Stimulated activated CD8-positive, alpha-beta memory T cell treated with anti-CD3 and anti-CD28 coated beads, Interleukin-12 subunit alpha, Interleukin-12 subunit beta, amount 100 ng/mL, for 4 hours (primary cell): ENCODE measurements at places on chromosomes 12 and 14.
A peak's percentile ranks its signal among the peaks of the same experiment; 100 is the strongest.

DNA sequence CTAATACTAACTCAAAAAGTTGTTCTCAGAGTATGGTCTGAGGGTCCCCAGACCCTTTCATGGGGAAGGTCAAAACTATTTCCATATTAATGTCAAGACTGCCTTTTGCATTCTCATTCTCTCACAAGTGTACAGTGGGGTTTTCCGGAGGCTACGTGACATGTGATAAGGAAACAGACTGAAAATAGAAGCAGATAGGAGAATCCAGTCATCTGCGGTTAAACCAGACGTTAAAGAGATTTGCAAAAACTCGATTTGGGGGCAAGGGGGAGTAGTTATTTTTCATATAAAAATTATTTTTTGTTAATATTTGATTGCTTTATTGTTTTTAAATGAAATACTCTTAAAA is 1.0 kb upstream of the NAP1L1 start:
- DNase-seq = no peak

DNA sequence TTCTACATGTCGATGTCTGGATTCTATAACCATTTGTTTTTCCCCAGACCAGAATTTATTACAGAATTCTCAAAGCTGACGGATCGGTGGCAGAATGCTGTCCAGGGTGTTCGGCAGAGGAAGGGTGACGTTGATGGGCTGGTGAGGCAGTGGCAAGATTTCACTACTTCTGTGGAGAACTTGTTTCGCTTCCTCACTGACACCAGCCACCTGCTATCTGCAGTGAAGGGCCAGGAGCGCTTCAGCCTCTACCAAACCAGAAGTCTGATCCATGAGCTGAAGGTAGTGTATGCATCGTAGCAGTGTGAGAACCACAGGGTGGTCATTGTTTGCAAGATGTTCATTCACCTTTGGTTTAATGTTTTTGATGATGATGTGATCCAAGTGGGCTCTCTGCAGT is 124.0 kb downstream of the ESR2 start:
- no peak for DNase-seq

GRCh38 chr12:70332236-70332635 is 33.9 kb upstream of the KCNMB4 start:
- DNase-seq = no peak

GRCh38 chr12:71810921-71811320 is 28.6 kb upstream of the TBC1D15 start:
- no peak for DNase-seq

DNA sequence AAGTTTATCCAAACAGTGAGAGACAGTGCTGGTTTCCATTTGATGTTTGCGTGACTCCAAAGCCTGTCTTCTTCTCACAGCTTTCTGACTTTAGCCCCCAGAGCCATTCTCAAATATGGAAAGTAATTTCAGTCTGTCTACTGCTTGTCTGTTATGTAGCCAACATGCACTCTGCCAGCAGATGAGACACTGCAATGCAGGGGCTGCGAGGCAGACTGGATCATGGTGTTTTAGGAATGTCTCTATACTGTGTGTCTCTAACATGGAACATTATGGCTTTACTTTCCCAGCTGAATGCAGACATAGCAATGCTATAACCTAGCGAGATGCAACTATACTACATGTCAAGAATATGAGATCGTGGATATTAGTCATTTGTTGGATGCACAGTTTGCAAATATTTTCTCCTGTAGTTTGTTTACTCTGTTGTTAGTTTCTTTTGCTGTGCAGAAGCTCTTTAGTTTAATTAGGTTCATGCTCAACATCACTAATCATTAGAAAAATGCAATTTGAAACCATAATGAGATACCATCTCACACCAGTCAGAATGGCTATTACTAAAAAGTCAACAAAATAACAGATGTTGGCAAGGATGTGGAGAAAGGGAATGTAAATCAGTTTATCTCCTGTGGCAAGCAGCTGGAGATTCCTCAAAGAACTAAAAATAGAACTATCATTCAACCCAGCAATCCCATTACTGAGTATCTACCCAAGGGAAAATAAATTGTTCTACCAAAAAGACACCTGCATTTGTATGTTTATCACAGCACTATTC is 235.8 kb upstream of the TMTC1 start:
- DNase-seq = no peak

GRCh38 chr12:25979059-25979458 is 20.6 kb downstream of the RASSF8 start:
- no peak for DNase-seq

DNA sequence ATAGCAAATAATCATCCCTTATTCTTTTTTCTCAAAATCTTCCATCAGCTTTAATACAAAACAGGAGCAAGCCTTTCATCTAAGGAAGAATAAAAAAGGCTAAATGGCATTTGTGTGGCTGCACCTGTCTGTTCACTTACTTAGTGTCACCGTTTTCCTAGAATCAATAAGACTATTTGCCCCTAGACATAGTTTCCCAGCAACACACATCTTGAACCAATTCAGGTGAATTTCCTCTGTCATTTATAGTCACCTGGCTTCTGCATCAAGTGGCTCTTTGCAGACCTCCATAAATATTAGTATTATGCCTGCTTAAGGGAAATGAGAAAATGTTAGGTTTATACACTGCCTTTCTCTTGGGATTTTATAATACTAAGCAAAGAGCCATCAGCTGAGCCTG is 17.4 kb upstream of the GCH1 start:
- no peak for DNase-seq

DNA sequence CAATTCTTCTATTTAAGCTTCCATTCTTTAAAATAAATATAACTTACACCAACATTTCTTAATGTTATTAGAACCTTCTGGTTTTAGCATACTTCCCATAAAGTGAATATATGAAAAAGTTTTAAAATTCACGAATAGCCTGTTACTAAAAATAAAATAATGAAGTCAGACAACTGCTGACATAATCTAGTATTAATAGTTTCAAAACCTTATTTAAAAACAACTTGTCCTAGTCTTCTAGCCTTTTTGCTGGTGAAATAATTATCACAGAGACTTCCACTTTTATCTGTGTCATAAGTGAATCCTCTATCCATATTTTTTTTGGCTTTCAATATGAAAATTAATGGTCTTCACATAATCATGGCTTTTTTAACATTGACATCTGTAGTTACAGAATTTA is 93.8 kb upstream of the MON2 start:
- DNase-seq = no peak

GRCh38 chr14:68877993-68878575 is 85.2 kb upstream of the ZFP36L1 start:
- DNase-seq = no peak

- no peak for DNase-seq
Observed at GRCh38 chr12:26520869-26521268, 312.1 kb downstream of the ITPR2 start.

DNA sequence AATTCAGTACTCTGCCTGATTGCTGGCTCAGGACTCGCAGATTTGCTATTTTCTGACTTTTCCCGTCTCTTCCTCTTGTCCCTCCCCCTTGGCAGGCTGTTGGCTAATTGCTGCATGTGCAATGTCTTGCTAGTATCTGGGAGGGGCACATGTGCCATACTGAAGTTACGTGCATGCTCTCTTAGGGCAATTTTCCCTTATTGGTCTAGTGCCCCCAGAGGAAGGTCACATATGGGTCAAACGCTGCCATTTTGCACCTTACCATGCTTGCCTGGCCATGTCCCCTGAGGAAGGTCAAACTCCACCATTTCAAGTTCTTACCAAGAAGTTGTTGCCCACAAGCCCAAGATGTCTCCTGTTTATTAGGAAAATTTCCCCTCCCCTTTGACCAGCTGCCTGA is 13.9 kb upstream of the ERC1 start:
- DNase-seq = no peak

DNA sequence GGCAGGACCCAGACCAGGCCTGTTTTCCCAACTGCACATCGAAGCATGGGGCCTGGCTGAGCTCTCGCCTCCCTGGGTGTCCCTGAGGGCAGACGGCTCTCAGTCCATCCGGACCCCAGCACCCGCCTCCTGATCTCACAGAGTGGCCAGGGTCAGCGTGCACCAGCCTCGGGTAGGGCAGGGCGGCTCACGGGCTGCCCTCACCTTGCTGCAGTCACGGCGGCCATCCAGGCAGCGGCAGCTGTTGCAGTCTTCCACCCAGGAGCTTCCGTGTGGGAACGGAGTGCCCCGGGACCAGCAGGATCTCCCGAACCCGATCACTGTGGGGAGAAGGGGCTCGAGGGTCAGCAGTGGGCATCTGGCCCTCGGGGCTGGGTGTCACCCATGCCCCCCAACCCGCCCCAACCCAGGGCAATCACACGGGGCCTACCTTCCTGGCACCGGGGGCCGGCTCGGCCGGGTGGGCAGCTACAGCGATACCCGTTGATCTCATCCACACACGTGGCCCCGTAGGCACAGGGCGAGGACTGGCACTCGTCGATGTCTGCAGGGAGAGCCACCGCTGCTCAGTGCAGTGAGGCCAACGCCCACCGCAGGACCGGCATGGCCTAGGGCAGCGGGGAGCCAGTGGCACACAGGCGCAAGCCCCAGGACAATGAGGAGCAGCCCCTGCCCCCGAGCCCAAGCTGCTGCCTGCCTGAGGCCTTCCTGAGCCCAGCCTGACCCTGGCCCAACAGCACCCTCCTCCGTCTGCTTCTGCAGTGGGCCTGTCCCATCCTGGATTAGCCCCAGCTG is 22.2 kb downstream of the JAG2 start:
- DNase-seq = no peak

DNA sequence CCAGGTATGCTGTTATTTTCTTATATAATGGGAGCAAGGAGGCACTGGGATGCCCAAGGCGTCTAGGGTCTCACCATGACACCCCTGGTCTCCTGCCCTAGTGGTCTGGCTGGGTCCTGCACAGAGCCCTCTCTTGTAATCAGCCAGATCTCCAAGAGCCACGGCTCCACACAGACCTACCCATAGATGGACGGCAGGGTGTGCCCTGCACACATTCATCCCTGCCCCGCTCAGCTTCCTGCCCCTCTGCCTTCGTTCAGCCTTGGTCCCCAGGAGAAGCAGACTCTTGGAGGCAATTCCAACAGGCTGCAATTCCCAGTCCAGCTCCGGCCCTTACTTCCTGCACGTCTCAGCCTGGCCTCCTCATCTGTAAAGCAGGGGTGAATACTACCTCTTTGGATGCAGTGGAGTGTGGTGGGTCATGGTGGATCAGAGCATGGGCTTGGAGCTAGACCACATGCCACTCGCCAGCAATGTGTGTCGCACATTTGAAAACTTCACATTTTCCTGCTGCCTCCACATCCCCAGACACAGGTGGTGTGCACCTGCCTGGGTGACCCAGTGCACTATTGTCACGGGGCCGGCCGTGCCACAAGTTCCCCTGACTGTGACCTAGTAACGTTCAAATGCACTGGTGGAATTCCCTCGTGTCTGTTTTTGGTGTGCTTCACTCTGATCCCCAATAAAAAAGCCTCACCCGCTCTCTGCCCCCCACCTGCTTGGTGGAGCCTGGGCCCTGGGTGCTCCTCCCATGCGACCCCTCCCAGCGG is 171.1 kb upstream of the PRMT8 start:
- no peak for DNase-seq

GRCh38 chr12:115620816-115621215 is 656.7 kb downstream of the MED13L start:
- no peak for DNase-seq

- DNase-seq = no peak
Observed at GRCh38 chr14:47852278-47852677, 176.9 kb upstream of the MDGA2 start.

GRCh38 chr12:13000925-13001774 is 1.1 kb upstream of the HEBP1 start:
- peak; percentile 24 for DNase-seq

DNA sequence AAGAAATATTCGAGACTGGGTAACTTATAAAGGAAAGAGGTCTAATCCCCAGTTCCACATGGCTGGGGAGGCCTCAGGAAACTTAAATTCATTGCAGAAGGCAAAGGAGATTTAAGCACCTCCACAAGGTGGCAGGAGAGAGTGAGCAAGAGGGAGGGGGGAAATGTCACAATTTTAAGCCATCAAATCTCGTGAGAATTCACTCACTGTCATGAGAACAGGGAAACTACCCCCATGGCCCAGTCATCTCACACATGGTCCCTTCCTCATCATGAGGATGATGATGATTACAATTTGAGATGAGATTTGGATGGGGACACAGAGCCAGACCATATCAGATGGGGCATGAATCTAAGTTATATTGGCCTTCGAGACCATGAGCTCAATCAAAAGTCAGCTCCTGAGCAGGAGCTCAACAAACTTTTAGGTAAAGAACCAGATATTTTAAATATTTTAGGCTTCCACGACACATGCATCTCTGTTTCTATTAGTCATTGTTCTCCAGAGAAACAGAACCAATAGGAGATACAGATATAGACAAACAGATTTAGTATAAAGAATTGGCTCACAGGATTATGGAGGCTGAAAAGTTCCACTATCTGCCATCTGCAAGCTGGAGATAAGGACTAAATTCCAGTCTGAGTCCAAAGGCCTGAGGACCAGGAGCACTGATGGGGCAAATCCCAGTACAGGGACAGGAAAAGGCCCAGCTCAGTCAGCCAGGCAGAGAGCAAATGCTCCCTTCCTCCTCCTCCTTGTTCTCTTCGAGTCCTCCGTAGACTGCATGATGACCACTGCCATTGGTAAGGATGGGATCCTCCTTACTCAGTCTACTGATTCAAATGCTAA is 24.9 kb downstream of the DGLUCY start:
- no peak for DNase-seq

DNA sequence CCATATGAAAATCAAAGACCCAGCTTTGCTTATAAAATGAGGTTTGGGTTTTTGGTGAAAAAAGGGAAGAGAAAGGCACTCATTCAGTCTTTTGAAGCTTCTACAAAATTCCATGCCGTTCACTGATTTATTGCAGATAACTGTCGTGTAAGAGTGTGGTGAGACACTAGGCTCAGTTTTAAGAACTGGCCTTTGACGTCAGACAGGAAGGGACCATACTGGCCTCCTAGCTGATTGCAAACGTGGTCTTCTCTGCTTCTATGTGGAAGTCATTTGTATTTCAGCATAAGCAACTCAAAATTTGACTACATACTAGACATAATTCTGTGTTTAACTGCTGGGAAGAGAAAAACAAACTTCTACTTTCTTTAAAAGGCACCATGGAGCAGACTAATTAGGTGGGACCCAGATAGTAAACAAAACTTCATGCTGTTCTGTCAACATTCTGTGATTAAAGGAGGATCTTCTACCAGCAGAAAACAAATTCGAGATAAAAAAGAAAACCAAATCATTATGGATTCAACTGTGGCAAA is 168.7 kb downstream of the TTC7B start:
- DNase-seq = no peak

DNA sequence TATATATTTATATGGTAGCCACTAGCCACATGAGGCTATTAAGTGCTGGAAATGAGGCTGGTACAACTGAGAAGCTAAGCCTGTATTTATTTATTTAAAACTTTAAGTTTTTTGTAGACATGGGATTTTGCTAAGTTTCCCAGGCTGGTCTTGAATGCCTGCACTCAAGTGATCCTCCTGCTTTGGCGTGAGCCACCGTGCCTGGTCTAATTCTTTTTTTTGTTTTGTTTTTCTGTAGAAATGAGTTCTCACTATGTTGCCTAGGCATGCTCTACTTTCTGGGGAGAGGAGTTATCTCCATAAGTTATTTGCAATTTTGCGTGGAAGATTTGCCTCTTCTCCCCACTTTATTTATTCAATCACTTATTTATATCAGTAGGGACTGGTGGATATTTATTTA is 4.8 kb upstream of the SNRNP35 start:
- DNase-seq = no peak

GRCh38 chr12:83122623-83122934 is 435.9 kb downstream of the TMTC2 start:
- DNase-seq = no peak
